MG63 (cell line): ENCODE measurements at places on chromosomes 11 and 22.

DNA sequence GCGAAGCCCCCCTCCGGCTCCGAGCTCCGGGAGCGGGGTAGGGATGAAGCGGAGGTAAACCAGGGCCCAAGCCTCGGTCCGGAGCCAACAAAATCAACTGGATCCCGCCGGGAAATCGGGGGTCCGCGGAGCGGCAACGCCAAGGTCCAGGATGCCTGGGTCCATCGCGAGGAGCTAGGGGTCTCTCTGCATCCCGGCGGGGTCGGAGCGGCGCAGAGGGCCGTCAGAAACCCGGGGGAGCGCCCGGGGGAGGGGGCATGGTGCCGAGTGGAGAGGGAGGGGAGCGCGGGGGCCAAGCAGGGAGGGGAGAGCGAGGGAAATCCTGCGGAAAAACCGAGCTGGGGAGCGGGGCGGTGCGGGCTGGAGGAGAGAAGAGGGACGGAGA lies 51.8 kb downstream of the SLC22A12 start:
- DNase-seq = no peak

DNA sequence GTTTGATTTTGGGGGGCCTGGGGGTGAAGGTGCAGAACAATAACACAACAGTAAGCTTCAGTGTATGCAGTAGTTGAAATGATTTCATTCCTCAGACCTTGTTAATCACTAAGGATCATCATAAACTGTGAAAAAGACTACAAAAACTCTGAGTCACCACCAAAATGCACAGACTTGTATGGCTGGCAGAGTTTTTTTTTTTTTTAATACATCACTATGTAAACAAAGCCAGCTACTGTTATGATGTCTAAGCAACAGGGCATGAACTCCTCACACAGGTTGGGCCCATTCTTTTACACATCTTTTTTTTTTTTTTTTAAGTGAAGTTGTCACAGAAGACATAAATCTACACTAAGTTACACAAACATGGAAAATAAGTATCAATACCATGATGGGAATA lies 311.9 kb downstream of the GUCY1A2 start:
- peak; percentile 16 for DNase-seq

- DNase-seq = no peak
Observed at GRCh38 chr11:85595285-85595884, 31.8 kb downstream of the DLG2 start.

DNA sequence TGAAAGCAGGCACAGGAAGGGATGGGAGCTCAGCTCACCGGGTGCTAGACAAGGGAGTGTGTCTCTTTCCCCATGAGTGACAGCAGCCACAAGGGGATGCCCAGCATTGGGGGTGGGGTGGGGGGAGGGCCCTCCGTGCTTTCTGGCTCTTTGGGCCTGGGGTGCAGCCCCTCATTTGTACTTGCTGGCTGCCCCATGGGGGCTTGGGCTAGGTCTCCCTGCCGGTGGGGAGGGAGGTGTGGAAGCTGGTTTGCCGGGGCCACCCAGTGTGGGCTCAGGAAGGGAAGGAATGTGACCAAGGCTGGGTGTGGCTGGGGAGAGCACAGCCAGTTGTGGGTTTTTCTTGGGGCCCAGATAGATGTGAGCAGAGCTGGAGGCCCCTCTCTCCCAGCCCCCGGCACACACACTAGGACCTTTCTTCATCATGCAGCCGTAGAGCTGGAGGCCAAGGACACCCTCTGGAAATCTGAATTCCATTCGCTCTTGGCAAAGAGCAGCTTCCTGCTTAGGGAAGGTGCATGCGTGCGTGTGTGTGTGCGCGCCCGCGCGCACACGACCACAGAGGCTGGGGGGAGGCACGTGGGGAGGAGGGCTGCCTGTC lies 25.8 kb downstream of the KCNQ1OT1 start:
- DNase-seq = no peak

DNA sequence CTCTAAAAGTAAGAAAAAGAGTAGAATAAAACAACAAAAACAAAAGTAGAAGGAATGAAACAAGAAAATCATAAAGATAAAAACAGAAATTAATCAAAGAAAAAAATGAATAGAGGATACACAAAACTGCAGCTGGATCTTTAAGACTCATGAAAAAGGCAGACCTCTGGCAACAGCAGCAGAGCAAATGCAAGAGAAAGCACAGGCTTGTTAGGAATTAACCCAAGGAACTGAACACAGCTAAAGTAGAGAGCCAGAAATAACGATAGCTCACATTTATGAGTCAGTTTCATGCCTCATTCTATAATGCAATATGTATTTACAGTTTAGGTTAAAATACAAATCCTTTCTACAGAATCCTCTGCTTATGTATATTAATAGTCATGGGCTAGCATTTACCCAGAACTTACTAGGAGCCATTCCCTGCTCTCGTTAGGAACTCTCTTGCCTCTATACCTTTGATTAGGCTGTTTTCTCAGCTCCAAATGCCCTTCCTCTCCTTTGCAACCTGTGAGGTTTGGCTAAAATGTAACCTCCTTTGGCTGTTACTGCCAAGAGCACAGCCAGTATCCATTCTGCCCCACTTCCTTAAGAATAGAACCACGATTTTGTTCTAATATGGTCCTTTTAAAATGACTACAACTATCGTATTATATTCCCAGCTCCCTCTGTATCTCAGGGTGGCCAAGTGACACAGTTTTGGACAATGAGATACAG lies 38.3 kb upstream of the NFAM1 start:
- DNase-seq = peak; percentile 7

DNA sequence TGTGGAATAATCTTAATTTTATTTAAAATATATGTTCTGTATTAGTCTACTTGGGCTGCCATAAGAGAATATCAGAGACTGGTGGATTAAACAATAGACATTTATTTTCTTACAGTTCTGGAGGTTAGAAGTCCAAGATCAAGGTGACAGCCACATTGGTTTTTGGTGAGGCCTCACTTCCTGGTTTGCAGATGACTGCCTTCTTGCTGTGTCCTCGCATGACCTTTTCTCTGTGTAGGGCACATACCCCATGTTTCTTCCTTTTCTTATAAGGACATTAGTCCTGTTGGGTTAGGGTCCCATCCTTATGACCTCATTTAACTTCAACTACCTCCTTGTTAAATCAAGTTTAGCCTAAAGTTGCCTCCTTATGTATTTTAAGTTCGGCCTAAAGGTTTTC lies 202.7 kb upstream of the MPPED2 start:
- no peak for DNase-seq

- DNase-seq = no peak
Observed at GRCh38 chr11:82663535-82663934, 70.1 kb downstream of the FAM181B start.

- DNase-seq = no peak
Observed at GRCh38 chr11:124115782-124116616, 749 bp downstream of the VWA5A start.

- no peak for DNase-seq
Observed at GRCh38 chr11:114984611-114985163, 306.4 kb downstream of the NXPE2 start.

DNA sequence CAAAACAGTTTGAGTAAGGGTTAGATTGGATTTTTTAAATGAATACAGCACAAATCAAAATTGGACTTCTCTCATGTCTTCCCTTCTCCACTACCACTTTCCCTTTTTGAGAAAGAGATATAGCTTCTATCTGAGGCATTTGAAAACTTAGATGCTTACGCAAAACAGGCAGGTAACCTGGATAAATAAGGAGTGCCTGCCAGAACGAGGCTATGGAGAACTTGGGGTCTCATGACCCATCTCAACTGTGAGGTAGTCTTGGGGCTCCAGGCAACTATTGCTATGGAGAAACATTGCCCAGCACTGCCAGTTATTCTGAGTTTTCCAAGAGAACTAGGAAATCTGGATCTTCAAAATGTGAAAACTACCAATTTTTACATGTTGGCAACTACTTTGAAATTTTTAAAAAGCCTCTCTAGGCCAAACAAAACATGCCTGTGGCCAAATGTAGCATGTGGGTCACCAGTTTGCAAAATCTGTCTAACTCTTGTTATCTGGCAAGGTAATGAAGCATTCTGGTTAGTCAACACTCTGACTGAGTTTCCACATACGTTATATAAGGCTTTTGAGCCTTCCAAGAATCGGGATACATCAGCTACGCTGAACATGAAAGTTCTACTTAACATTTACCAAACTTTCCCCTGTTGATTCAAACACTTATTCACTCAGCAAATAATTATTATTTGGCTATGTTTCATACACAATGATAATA lies 752.7 kb downstream of the KCNA4 start:
- DNase-seq = peak; percentile 23

GRCh38 chr11:122154994-122155393 lies 39.0 kb upstream of the BLID start:
- DNase-seq = no peak

DNA sequence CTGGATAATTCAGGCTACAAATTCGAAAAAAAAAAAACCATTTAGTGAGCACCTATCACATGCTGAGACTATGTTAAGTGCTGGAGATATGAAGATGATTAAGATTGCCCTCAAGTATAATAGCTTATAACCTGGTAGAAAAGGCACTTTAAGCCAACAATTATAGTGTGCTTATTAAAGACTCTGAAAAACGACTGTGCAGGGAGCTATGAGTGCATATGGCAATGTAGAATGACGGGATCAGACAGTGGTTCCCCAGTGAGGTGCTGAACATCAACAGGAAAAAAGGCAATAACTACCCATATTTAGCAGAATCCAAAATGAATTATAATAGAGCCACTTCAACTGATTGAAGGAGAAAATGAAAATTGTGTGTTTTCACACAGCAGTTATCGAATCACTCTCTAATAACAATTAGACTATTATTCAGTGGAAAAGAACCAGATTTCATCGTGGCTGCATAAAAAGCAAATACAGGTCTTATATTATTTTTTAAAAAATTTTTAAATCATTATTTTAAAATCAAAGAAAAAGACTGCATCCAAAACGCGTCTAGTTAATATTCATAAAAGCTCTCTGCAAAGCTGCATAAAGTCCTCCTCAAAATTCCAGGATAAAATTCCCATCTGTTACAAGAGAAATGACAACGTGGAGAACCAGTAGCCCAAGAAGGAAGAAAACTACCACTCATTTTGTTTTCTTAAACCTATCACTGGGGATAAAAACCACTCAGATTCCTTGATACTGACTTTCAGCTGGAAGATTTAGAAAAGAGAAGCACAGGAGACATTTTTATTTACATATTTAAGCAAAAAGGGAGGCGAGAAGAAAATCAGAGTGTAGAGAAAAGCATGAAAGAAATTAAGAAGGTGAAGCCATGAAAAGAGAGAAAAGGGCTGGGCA lies 1.1 kb downstream of the MTMR2 start:
- no peak for DNase-seq

DNA sequence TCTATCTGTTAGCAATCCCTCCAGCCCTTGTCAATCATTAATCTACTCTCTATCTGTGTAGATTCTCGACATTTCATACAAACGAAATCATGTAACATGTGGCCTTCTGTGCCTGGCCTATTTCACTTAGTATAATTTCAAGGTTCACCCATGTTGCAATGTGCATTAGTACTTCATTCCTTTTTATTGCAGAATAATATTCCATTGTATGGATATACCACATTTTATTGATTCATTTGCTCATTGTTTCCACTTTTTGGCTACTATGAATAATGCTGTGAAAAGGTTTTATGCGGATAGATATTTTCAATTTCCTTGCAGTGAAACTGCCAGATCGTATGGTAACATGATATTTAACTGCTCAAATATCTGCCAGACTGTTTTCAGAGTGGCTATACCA lies 100.1 kb downstream of the MIAT start:
- no peak for DNase-seq

GRCh38 chr11:87258171-87258833 lies 220.6 kb downstream of the TMEM135 start:
- DNase-seq = no peak

DNA sequence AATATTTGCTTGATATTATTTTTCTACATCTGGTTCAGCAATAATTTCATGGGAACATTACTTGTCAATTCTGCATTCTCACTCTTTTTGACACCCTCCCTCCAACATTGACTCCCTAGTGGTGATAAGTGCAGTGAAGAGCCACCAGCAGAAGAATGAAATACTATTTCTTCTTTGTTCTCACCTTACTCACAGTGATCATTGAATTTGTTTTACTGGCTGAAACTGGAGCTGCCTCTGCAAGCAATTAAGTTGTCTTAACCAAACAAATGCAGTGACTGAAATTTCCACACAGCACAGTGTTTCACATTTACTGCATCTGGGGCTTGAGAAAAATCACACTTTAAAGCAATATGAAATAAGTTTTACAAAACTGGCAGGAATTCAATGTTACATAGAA lies 189.8 kb downstream of the JRKL start:
- no peak for DNase-seq

GRCh38 chr11:78957476-78958245 lies 383.0 kb upstream of the NARS2 start:
- no peak for DNase-seq

DNA sequence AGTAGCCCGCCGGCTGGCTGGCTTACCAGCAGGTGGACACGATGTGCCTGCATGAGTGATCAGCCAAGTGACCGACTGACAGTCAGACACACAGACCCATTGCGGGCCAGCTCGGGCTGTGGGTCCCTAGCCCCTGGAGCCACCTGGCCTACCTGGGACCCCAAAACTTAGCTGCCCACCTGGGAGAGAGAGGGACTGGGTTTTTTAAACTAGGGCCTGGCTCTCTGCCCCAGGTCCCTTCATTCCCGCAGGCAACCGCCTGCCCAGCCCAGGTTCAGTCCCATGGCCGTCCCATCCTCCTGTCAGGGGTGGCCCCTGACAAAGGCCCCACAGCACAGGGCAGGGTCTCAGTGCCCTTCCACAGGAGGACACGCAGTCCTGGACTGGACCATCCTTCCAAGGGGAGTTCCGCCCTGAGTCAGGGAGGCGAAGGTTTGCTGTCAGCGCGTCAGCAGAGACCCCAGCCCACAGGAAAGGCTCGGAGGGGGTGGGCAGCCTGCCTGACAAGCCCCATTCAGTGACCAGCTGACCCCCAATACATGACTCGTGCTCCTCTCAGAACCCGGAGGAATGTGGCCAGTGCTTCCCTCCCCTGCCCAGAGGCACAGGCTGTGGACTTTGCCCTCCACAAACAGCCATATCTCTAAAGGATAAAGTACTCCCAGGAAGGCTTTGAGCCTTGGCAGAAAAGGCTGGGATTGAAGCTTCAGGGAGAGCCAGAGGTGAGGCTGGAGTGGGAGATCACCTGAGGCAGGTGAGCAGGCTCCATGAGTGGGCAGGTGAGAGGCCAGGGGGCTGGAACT lies 8.4 kb downstream of the SLCO2B1 start:
- DNase-seq = no peak

GRCh38 chr11:326842-327580 lies 6.4 kb upstream of the IFITM3 start:
- no peak for DNase-seq

GRCh38 chr11:120712881-120713280 lies 201.3 kb downstream of the GRIK4 start:
- no peak for DNase-seq

GRCh38 chr22:27419473-27419872 lies 382.1 kb downstream of the MN1 start:
- DNase-seq = no peak

DNA sequence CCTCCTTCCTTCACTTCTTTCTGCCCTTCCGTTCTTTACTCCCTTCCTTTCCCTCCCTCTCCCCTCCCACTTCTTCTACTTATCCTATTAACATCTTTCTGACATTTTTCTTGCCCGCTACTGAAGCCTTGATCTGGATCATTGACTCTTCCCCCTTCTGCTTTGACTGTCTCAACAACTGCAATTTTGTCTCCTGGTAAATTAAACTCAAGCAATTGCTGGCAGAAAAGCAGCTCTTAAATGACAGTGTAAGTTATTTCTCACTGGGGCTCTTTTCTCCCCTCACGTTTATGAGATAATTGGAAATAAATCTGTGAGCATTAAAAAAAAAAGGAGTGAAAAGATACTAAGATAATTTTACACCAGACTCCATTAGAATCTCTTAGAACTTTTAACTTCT lies 120.0 kb downstream of the SLC17A6 start:
- no peak for DNase-seq

GRCh38 chr11:69594481-69594880 lies 46.5 kb upstream of the CCND1 start:
- DNase-seq = no peak
